Caco-2 (cell line): ENCODE measurements at places on chromosomes 13 and 19. TPM values are rescaled to one million over a fixed set of nuclear protein-coding genes. Genes with fewer than 3 reads are reported as not detected.

The TEX101 gene
- not detected in 2 replicates for total RNA-seq

GRCh38 chr13:27065582-27065981, 106.0 kb downstream of the USP12 start:
- DNase-seq: no peak

The SIAH3 gene
- total RNA-seq: not detected in 2 replicates

The PPFIA3 gene
- 11.8 and 12.7 TPM in 2 replicates for total RNA-seq

DNA sequence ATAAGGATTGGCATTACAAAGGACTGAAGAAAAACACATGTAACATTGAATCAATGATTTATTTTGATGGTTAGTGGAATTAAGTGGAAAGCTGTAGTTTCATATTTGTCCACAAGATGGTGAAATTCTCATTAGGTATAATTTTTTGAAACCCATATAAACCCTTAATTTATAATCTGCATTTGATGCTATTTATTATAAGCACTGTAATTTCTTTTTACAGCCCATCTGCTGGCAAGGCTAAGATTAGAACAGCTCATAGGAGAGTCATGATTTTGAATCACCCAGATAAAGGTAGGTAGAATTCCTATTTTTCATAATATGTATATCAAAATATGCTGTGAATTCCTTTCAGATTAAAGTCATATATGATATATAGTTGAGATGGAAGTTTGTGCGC, 62.2 kb downstream of the DNAJC15 start:
- DNase-seq: no peak

The ZNF175 gene
- total RNA-seq: 8.7 and 11.5 TPM in 2 replicates

DNA sequence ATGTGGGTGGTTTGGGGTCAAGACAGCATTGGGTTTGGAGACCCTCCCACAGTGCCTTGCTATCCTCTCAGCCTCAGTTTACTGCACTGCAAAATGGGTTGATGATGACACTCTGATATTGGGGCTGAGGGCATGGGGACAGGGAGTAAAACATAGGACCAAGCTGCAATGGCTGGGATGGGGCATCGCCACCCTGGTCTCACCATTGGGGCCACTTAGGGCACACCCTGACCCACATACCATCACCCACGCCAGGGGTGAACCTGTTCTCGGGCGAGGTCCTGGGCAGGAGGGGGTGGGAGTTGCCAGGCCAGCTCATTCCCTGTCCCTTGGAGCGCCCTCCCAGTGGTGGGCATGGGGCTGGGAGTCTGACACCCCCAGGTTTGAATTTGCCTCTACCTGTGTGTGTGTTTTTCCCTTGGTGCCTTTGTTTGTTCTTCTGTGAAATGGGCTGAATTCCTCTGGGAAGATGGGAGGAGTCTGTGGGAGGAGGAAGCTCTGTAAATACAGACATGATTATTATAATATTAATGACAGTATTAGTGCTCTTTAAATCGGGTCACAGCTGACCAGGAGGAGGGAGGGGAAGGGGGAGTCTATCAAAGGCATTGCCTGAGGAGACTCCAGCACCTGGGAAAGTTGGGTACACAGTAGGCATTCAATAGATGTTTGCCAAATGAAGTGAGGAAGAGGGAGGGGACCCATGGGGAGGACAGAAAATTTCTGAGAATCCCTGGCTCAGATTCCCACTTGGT, 2.2 kb upstream of the FCHO1 start:
- DNase-seq: no peak

GRCh38 chr19:41626877-41627276, at the start of gene CEACAM4:
CEACAM4 (minus strand) TSS chr19:41627074; CDS start chr19:41626963, 111 bp downstream.
- DNase-seq: no peak

GRCh38 chr13:20988033-20988908, 73.1 kb downstream of the LATS2 start:
- DNase-seq: no peak

DNA sequence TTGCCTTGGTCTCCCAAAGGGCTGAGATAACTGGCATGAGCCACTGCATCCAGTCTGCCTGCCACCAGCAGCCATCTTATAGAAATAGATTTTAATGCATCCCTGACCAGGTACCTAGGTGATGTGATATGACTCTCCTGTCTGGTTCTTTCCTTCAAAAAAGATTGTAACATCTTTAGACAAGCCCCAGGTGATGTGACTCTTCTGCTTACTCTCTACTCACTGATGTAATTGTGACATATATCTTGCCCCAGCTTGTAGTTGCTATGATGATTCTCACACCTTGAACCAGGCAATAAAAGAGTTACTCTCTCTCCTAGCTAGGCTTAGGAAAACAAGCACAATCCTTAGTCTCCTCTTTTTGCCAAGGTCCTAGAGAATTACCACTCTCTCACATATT, 30.6 kb upstream of the ZNF681 start:
- DNase-seq: no peak

The PIBF1 gene
- 13.4 and 18.6 TPM in 2 replicates for total RNA-seq

DNA sequence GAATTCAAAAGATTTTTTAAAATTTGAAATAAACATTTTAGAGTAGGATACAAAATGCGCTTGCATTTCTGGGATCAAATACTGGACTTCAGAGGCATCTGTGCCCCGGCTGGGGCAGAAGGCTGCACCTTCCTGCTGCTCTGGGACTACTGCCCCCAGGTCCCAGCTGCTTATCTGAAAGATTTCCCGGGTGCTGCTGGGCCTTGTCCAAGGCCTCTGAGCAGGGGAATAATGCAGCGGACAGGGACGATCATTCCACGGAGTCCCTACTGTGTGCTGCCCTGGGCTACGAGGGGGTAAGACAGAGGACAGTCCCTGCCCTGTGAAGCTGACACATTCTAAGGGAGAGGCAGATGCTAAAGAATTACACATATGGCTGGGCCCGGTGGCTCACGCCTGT, 33.1 kb upstream of the NCCRP1 start:
- DNase-seq: no peak

The GAS6 gene
- 29.9 and 34.8 TPM in 2 replicates for total RNA-seq

GRCh38 chr13:99055281-99055680, 77.4 kb upstream of the DOCK9 start:
- no peak for DNase-seq

The SPINT2 gene
- 728 and 748 TPM in 2 replicates for total RNA-seq

DNA sequence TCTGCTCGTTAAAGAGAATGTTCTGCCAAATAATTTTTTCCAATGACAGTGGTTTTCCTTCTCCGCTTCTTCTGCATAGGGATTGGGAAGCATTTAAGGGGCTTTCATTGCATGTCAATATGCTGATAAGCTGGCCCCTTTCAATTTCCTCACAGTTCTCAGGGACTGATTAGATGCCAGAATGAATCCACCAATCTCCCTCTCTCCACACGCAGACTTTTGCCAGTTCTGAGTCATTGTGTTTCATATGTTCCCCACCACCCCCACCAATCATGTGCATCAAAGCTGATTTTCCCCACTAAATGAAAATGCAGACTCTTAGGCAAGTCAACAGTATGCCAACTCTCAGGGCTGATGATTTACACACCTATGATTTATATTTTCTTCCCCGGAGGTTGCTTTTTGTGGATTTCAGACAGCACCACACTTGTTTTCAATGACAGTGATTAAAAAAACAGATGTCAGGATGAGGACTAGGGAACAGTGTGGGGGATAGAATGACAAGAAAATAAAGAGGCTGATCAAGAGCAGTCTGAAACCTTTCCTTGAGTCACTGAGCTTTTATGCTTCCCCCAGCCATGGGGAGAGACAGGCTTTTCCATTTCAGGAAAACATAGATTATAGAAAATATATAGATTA, 47.9 kb upstream of the C13orf42 start:
- no peak for DNase-seq

DNA sequence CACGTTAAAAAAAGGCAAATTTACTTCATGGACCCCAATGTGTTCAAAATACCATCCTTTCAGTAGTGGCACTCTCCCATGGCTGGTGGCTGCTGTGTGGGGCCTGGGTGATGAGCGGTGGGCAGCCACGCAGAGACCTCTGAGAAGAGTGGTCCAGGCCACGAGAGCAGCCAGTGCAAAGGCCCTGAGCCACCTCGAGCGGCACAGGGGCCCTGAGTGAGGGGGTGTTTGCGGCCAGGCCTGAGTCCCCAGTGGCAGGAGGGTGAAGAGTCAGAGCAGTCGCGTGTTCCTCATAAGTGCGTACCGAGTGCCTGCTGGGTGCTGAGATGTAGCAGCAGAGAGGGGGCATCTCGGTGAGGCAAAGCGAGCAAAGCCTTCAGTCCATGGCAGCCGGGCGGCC, 7.0 kb downstream of the ZNF444 start:
- DNase-seq: no peak

The SLC7A10 gene
- total RNA-seq: not detected in 2 replicates

DNA sequence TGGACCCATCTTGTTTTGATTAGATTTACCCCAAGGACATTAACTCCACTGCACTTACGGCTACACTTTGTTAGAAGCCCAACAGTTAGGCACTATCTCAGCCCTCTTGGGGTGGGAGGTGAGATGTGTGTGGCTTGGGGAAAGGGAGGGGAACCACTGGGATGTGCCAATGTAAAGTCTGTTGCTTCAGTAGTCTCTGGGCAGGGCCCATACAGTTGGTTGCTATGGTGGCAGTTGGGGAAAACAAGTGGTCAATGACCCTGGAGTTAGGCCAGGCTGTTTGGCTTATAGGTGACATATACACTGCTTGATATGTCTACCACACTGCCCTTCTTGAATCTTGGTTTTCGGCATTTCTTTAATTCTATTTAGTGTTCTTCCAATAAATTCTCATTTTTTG, 8.9 kb upstream of the RB1 start:
- no peak for DNase-seq

DNA sequence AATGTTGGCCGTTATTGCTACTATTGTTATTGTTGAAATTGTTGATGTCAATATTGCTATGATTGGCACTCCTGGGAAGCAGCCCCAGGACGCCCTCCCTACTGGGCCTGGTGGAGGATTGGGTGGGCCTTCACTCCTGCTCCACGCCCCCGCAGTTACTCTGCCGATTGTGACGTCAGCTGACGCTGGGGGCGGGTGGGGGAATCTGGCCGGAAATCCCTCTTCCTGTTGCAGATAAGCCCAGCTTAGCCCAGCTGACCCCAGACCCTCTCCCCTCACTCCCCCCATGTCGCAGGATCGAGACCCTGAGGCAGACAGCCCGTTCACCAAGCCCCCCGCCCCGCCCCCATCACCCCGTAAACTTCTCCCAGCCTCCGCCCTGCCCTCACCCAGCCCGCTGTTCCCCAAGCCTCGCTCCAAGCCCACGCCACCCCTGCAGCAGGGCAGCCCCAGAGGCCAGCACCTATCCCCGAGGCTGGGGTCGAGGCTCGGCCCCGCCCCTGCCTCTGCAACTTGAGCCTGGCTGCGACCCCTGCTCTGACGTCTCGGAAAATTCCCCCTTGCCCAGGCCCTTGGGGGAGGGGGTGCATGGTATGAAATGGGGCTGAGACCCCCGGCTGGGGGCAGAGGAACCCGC, at the start of gene ETV2:
Gene ETV2 (plus strand): TSS at position 231 of the 637 bp plus-strand sequence. CDS start 716 bp downstream, outside the sequence.
- no peak for DNase-seq

DNA sequence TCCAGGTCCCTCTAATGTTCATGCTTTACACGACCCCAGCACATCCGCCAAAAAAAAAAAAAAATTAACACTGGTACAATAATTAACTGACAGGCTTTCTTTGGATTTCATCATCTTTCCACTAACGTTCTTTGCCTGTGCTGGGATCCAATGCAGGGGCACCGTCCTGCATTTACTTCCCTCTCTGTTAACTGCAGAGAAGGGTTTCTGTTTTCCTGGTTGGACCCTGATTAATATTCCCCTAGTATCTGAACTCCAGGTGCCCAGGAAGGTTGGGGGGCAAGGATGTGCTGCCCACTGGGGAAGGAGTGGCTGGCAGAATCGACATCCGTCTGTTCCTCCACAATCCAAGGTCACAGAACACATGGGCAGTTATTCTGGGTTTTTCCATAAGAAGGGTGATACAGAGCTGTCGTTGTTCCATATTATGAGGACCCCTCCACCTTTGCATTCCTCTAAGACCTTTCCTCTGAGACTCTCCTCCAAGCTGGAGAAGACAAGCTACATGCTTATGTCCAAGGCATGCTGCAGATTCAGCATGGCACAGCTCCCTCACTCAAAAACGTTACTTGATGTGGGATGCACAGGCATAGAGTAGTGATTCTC, 4.5 kb upstream of the LAIR1 start:
- DNase-seq: no peak

The KCNRG gene
- 0.20 and 0.58 TPM in 2 replicates for total RNA-seq

The IQCN gene
- 1.5 and 2.1 TPM in 2 replicates for total RNA-seq

GRCh38 chr13:109922518-109922917, 136.1 kb upstream of the IRS2 start:
- no peak for DNase-seq

DNA sequence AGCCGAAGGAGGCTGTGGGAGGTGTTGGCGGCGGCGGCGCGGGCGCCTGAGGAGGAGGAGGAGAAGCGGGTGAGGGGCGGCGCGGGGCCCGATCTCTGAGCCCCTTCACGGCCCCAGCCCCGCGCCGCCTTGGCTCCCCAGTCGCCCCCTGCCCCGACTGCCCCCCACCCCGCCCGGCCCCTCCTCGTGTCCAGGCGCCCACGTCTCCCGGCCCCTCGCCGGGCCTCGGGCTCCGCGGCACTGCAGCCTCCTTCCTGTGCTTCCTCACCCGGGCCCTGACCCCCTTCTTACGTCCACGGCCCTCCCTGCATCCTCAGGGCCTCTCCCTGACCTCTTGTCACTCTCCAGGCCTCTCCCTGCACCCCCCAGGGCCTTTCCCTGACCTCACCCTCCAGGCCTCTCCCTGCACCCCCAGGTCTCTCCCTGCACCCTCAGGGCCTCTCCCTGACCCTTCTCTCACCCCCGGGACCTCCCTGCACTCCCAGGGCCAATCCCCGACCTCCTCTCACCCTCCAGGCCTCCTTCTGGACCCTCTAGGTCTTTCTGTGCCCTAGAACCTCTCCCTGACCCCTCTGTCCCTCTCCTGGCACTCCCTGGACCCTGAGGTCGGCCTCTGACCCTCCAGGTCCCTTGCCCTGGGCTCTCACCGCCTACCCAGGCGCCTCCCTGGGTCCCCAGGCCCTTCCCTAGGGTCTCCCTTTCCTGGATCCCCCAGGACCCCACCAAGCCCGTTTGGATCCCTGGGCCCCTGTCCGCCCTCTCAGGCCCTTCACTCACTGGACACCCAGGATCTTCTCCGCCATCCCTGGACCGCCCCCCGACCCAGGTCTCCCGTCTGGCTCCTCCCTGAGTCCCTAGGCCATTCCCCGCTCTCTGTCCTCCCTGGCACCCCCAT, 460 bp downstream of the KMT5C start:
- peak; percentile 51 for DNase-seq

The ATP8B3 gene
- 0.28 and 0.45 TPM in 2 replicates for total RNA-seq

- peak; percentile 66 for DNase-seq
These were observed 164.7 kb downstream of the KATNAL1 start for GRCh38 chr13:30142486-30143211.

DNA sequence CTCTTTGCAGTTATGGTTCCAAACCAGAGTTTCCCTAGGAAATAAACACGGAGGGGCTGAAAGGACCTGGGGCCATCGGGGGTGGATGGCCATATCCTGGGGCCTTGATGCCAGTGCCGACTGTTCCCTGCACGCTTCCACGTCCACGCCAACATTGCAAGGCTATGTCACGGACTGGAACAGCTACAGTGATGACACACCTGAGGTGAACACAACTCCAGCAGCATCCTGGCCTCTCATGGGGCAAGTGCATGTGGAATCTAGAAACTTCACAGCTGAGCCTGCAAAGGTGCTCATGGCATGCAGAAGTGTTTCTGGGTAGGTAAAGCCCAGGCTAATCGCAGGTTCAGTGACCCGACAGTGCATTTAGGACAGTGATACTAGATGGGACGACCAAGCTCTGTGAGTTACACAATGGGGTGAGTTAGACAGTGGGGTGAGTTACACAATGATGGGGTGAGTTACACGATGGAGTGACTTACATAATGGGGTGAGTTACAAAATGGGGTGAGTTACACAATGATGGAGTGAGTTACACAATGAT, 52.0 kb upstream of the GAS6 start:
- no peak for DNase-seq
